OCI-LY7 (cell line): ENCODE measurements at places on chromosomes 11 and 22. TPM values are rescaled to one million over a fixed set of nuclear protein-coding genes. Genes with fewer than 3 reads are reported as not detected.

TOB2 gene
- 19.9 and 27.0 TPM in 2 replicates for total RNA-seq

ZNRF3 gene
- 3.1 and 3.9 TPM in 2 replicates for total RNA-seq

- no peak for DNase-seq
Observed at GRCh38 chr11:117818041-117818873, 6.3 kb downstream of the FXYD2 start.

GRCh38 chr11:61163714-61164605 lies 2.7 kb upstream of the VPS37C start:
- DNase-seq = no peak

- no peak for DNase-seq
Observed at GRCh38 chr22:41009222-41009948, 58.2 kb downstream of the RBX1 start.

- peak; percentile 86 for DNase-seq
Observed at GRCh38 chr11:60951904-60952741, at the start of gene SLC15A3. TSS of gene SLC15A3 (minus strand) at chr11:60952176. CDS start at chr11:60951551, 625 bp downstream.

GRCh38 chr11:130523609-130524008 lies 75.2 kb downstream of the ADAMTS15 start:
- no peak for DNase-seq

GRCh38 chr11:91686281-91686680 lies 538.3 kb upstream of the FAT3 start:
- DNase-seq = no peak

DNA sequence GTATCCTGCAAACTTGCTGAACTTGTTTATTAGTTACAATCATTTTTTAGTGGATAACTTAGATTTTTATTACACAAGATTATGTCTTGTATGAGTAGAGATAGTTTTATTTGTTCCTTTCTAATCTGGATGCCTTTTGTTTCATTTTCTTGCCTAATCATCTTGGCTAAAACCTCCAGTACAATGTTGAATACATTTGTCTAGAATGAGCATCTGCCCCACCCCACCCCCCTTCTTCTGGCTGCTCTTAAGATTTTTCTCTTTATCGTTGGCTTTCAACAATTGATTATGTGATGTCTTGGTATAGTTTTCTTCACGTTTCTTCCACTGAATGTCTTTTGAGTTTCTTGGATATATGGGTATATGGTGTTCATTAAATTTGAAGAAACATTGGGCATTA lies 37.3 kb upstream of the TUB start:
- DNase-seq = no peak

GRCh38 chr11:125078016-125078415 lies 14.9 kb downstream of the SLC37A2 start:
- DNase-seq = no peak
